Iris pigment epithelial cell (primary cell): ENCODE measurements at places on chromosomes 5 and 9.

DNA sequence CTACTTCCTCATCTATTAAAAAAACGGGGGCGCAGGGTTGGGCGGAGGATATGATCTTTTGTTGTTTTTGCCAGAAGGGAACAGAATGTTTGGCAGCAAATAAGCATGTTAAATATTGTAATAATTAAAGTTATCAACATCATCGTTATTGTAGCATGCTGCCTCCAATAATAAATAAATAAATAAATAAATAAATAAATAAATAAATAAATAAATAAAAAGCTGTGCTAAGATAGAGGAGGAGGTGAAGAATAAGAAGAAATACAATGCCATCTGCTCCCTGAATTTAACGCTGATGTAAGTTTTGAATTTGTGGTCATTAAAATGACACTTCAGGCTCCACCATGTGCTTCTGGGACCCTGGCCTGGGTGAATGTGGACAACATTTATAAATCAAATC is 508.0 kb upstream of the TNC start:
- no peak for DNase-seq

DNA sequence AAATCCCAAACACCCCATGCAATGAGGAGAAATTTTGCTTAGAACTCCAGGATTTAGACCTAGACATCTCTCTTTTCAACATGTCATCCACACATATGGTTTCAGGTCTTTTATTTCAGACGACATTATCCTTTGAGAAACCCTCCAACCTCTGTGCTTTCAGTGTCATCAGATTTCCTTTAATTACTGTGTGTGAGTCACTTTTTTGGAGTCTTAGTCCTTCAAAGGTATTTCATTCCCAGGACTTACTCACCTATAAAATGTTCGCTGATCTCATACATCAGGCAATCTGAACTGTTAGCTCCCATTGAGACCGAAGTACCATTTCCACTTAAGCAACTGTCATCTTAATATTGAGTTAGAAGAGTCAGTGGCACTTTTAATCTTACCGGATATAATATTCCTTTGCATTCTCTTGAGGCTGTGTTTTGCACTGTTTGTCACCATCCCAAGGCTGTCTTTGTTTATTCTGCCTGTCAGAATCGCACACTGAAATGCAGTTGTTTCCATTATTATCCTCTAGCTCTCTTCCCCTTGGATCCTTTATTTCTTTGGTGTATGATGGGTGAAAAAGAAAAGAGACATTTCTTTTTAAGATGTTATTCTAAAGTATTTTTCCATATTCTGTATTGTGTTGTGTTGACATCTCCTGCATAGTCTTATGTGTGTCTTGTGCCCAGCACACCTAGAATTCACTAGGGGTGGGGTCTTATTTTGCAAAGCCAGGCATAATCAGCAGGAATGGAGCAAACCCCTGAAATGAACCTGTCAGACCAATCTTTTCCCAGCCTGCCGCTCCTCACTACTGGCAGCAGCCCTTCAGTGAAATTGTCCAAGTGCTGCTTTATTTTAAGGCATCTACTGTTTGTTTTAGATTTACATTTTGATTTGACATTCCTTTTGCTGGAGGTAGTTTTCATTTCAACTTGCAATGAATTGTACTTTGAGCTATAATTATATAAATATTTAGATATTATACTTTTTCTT is 155.4 kb downstream of the PAM start:
- peak; percentile 62 for DNase-seq

DNA sequence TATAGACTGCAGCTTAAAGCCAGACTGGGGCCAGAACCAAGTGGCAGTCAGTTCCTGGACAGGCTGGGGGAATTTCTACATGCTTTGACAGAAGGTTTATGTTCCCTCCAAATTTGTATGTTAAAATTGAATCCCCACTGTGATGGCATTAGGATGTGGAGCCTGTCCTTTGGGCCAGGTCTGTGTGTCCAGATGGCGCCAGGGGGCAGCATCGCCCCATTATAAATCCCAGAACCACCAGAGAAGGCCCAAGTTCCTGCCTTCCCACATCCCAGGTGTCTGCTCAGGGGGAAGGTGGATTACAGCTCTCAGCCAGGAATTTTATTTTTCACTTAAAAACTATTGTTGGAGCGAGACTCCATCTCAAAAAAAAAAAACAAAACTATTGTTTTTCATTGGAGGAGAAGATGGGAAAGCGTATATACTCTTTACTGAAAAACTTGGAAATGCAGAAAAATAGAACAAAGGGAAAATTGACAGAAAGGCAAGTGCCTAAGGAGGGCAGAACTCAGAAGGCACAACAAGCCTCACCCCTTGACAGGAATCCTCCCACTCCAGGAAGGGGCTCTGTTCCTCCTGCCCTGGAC is 5.0 kb downstream of the IL3 start:
- peak; percentile 56 for DNase-seq

- DNase-seq = peak; percentile 90
Observed at GRCh38 chr9:125649315-125649714, 57.7 kb downstream of the MAPKAP1 start.
